MCF 10A (cell line): ENCODE measurements at places on chromosomes 6 and 20.

GRCh38 chr6:27111743-27112142 lies 135.8 kb upstream of the PRSS16 start:
- peak; percentile 17 for DNase-seq

GRCh38 chr20:1401451-1401907 lies 8.6 kb upstream of the FKBP1A start:
- DNase-seq, result no peak

DNA sequence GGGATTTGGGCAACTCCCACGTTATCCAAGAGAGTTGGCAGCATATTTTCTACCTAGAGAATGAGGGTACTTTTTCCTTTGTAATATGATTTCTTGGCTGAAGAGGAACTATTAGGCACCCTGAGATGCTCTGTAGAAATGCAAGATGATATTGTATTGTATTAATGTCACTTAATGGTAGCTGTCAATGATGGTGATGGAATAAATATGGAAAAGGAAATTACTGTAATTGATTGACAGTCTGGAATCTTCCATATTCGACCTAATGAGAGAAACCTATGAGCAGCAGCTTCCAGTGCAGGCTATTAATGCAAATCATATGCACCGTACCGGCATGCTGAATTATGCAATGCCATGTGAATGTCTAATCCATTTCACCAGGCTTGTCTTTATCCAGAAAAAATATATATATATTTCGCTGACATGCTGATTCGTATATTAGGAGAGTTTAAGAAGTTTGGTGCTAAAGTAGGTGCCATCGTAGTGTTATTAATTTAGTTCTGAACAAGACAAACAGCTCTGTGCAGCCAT lies 494.2 kb upstream of the JARID2 start:
- DNase-seq, result no peak

DNA sequence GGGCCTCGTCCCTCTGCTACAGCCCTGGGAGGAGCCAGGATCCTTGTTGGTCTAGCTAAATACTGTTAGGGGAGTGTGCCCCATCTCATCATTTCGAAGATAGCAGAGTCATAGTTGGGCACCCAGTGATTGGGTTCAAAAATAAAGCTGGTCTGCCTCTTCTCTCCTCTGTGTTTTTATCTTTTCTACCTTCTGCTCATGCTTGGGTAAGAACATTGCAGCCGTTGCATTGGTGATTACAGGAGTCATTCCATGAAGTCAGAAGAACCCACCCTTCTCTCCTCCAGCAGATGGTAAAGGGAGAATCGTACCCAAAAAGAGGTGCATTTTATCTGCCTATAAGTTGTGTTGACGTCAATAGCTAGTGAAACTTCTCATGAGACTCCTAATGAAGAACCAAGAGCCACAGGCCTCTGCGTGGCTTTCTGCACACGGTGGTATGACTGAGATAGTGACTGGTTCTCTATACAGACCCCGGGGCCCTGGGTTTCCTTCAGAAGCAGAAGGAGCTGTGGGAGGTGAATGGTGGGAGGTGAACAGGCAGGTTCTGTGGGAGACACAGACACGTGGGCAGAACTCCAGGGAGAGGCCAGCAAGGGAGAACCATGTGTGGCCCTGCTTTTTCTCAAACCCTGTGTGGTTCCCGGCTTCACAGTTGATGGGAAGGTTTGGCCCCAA lies 5.7 kb upstream of the FAM209A start:
- DNase-seq, result no peak

GRCh38 chr6:32370505-32370904 lies 1.2 kb downstream of the TSBP1 start:
- DNase-seq, result no peak
